ENCODE measurements at places on chromosomes 2 and 18. TPM values are rescaled to one million over a fixed set of nuclear protein-coding genes. Genes with fewer than 3 reads are reported as not detected.

- no peak for DNase-seq
These were observed 38.9 kb upstream of the LPIN2 start for GRCh38 chr18:3051718-3052410.

GRCh38 chr2:229130522-229130921 lies 140.6 kb downstream of the PID1 start:
- no peak for DNase-seq

DNA sequence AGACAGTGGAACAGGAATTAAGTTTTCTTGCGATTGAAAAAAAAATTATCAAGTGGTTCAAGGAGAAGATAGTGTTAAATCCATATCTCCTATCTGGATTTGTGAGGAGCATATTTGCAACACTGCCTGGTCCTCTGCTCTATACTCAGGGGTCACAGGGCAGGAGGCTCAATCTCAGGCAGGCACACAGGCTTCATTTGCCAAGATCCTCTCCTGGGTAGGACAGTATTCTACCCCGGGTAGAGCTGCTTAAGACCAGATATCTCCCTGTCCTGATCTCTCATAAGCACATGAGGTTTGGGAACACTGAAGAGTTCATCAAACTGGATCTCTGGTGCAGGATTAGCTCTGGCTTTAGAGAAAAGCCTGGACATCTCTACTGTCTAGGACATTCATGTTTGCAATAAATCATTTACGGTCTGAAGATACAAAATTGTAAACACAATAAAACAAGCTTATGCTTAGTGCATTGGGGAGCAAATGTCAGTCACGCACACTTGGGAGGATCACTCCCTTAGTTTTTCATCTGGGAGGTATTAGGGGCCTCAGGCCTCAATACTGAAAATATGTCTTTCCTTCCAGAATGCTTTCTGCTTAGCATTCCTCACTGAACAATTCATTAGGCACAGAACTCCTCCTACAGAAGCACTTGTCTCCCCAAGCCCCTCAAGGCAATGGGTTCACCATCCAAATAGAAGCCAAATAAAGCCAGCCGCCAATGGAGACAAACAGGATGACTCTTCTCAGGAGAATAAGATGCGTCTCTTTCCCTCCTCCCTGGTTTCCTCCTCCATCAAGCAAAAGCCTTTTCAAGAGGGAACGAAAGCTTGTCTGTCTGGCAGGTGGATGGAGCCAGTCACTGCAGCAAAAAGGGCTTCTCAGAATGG lies 34.1 kb upstream of the LCLAT1 start:
- DNase-seq, result no peak

- DNase-seq, result no peak
These were observed 414.5 kb upstream of the GYPC start for GRCh38 chr2:126241411-126241810.

NEB gene
- 0.05 TPM for total RNA-seq

IWS1 gene
- total RNA-seq, result 57.6 TPM

ANTXR1 gene
- not detected for total RNA-seq
